ENCODE measurements at places on chromosomes 11 and 22. TPM values are rescaled to one million over a fixed set of nuclear protein-coding genes. Genes with fewer than 3 reads are reported as not detected.

DNA sequence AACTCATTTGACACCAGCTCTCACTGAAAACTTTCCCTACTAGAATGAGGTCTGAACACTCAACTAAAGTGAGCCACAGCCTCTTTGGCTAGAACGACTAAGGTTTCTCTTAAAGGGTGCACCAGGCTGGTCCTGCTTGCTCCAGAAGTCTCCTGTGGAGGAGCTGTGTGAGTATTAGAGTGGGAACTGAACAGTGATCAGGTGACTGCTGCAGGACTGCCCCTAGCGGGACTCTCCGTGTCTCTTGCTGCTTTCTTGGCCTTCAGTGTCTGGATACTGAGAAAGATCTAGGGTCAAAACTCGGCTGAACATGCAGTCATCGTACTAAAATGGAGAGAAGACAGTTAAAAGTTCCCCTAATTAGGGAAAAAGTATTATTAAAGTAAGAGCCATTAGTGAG lies 34.6 kb downstream of the FAM118A start:
- DNase-seq, result no peak

The ANO9 gene
- total RNA-seq, result 0.12 TPM

DNA sequence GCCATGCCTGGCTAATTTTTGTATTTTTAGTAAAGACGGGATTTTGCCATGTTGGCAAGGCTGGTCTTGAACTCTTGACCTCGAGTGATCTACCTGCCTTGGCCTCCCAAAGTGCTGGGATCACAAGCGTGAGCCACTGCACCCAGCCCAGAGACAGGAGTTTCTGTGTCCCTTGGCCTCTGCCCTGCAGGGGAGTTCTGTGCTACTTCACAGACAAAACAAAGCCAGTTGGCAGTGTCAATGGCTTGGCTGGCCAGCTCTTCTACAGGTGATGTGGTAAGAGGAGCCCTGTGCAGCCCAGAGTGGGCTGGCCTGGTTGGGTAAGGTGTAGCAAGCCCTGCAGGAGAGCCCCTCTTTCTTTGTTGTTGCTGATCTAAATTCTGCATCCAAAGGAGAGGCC lies 60.5 kb upstream of the SHISAL1 start:
- DNase-seq, result no peak

GRCh38 chr11:74870485-74870884 lies 78.4 kb downstream of the XRRA1 start:
- no peak for DNase-seq

GRCh38 chr11:15795378-15795777 lies 561.0 kb downstream of the SOX6 start:
- no peak for DNase-seq

The PATE4 gene
- not detected for total RNA-seq

The OTOG gene
- 0.06 TPM for total RNA-seq

Measured in NCI-H460 (cell line).